ENCODE measurements at places on chromosomes 5 and 9.

DNA sequence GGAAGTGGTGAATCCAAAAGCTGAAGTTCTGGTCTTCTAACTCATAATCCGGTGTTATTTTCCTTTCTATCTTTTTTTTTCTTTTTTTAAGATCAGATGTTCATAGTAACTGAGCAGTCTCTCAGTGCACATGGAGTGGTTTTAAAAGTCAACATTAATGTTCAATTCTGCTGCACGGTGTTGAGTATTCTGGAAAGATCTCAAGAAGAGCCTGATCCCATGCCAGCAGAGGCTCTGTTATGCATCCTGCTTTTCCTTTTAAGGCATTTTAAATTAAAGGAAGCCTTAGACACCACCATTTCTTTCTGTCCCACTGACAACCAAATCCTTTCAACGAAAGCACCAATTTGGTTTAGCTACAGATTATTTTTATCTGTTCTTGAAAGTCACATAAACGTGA, 33.4 kb downstream of the SEMA5A start:
- no peak for DNase-seq

DNA sequence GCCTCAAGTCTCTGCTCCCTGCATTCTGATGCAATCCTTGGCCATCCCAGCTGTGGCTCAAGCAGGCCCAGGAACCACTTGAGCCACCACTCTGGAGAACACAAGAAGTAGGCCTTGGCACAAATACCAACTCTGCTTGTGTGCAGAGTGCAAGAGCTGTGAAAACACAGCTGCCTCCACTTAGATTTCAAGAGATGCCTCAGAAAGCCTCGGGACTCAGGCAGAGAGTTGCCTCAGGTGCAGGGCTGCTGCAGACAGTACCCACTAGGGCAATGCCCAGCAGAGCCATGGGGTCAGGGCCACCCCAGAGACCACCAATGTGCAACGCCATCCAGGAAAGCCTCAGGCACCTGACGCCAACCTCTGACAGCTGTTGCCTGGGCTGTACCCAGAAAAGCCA, 82.4 kb downstream of the FREM1 start:
- DNase-seq = peak; percentile 39

GRCh38 chr9:121714075-121714705, 62.8 kb downstream of the DAB2IP start:
- DNase-seq = peak; percentile 56

DNA sequence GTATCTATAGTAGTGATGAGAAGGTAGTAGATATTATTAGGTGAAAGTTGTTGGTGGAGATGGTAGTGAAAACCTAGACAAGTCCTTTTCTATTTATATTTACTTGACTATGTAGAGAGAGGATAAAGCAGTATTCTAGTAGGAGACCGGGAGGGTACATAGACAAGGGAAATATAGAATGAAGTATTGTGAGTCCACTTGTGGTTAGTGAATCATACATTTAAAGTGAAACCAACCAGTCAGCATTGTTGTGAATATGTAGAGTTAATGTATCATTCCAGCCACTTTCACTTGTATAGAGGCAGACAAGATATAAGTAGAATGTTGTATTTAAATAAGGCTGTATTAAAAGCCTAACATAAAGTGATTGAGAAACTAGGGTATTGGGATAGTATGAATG, 1711.3 kb upstream of the ACO1 start:
- no peak for DNase-seq

GRCh38 chr5:91027405-91028139, 355.5 kb downstream of the ARRDC3 start:
- DNase-seq = no peak

DNA sequence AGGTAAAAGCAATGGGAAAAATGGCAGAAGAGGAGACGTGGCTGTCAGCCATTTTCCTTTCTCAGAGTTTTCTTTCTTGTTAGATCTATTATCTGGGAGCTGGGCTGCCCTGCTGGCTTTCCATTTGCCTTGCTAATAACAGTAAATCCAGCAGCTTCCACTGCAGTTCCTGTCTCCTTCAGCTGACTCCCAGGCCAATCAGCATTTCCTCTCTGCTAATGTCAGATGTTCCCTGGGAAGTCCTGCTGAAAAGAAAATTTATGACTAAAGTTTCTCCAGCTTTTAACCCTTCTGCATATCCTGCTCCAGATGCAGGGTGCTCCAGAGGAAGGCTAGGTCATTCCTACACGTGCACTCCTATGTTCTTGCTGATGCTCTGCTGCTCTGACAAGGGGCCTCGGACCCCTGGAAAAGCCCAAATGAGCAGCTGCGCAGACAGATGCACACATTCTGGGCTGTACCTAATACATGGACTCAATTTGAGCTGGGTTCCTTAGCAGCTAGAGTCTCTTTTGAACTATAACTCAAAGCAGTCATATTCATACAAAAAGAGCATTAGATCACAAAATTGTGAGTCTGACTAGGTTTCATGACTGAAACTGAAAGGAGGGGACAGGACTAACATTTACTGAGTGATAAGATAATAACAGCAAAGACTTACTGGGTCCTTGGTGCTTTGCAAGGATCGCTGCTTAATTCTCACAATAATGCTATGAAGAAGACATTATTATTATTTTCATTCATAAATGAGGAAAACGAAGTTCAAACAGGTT, 182.2 kb downstream of the MAPKAP1 start:
- no peak for DNase-seq

GRCh38 chr5:153957205-153957604, 81.5 kb downstream of the FAM114A2 start:
- no peak for DNase-seq

- no peak for DNase-seq
These were observed 56.6 kb upstream of the ABCA1 start for GRCh38 chr9:104984542-104984941.

DNA sequence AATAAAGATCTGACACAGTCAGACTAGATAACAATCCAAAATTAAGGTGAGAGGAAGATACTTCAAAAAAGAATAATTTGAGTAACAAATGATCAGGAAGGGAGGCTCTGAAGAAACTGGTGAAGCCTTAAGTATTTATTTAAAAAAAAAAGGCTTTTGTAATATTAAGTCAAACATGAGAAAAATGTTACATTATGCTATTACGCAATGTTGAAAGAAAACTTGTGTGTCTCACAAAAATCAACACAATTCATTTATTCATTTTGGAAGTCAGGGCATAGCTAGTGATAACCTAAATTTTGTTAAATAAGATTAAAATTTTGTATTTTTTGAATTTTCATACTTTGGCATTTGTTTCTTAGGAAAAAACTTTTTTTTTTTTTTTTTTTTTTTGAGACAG, 28.2 kb downstream of the WDR41 start:
- DNase-seq = no peak

GRCh38 chr9:100670719-100671118, 92.8 kb downstream of the CAVIN4 start:
- peak; percentile 8 for DNase-seq

GRCh38 chr9:127916720-127917581, at the start of gene ST6GALNAC4:
TSS of gene ST6GALNAC4 (minus strand) at chr9:127917041. CDS start at chr9:127916419, 622 bp downstream.
- peak; percentile 69 for DNase-seq

DNA sequence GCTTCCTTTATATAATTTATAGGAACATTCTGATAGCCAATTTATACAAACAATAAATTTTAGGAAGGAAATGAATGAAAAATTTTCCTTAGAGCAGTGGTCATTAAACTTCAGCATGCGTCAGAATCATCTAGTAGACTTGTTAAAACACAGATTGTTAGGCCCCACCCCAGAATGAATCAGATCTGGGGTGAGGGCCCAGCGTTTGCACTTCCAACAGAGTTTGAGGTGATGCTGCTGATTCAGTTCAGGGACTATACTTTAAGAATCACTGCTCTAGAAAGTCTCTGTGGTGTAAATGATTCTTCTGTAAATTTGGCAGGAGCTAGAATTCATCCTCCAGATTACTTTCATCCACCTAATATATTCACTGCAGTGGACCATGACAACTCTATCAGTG, 80.4 kb downstream of the SLC12A2 start:
- no peak for DNase-seq

GRCh38 chr5:138468133-138468965, 3.1 kb downstream of the EGR1 start:
- no peak for DNase-seq

GRCh38 chr9:93119953-93120845, 13.9 kb downstream of the NINJ1 start:
- DNase-seq = no peak

Data from NCI-H510A (cell line).